ENCODE measurements at places on chromosomes 2 and 18. TPM values are rescaled to one million over a fixed set of nuclear protein-coding genes. Genes with fewer than 3 reads are reported as not detected.

DNA sequence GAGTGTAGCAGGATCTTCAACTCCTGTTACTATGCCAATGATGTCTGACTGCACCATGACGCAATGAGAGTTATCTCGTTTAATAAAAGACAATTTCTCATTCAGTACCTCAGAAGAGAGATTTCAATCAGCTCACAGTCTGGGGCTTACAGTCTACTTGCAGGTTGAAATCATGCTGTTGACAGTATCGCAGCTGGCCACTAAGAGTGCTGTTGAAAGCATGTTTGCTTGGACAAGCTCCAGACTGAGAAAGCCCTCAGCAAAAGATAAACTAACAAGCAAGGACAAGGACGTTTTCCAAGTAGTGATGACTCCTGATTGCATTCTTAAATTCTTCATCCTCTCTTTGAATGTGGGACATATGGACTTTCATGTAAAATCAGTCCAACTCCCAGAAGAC is 145.2 kb upstream of the SYT4 start:
- no peak overlapping the region for H3K27ac ChIP-seq
- no peaks in the 10 kb centered on the region for H3K36me3 ChIP-seq

CIB4 gene
- not detected for polyA plus RNA-seq

DNA sequence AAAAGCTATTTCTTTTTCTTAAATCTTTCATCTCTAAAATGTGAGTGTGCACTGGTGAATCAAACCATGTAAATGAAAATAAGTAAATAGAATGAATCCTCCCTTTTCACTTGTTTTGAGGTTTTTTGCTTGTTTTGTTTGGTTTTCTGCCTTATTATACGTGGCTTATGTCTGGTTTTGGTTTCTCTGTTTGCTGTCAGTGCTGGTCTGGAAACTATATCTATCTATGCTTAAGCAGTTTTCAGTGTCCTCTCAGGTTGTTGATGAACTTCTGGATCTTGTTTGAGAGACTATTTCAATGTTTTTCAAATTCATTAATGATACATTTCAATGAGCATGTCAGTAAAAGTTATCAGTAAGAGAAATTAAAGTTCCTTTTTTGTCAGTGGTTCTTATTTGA is 48.1 kb upstream of the TNFRSF11A start:
- no peak overlapping the region for H3K27ac ChIP-seq
- peaks cover 5% of the 10 kb centered on the region for H3K36me3 ChIP-seq
- H3K4me3 ChIP-seq = no peak overlapping the region
- no peak for DNase-seq
- peaks cover 7% of the 10 kb centered on the region for H3K4me1 ChIP-seq
- no peaks in the 10 kb centered on the region for H3K27me3 ChIP-seq

- no peaks in the 10 kb centered on the region for H3K27me3 ChIP-seq
- no peak overlapping the region for H3K4me3 ChIP-seq
- no peaks in the 10 kb centered on the region for H3K36me3 ChIP-seq
- H3K27ac ChIP-seq = no peak overlapping the region
Observed at GRCh38 chr2:177283906-177284305, 19.4 kb upstream of the NFE2L2 start.

GAL3ST2 gene
- polyA plus RNA-seq = not detected

ERLEC1 gene
- 41.6 TPM for polyA plus RNA-seq

DNA sequence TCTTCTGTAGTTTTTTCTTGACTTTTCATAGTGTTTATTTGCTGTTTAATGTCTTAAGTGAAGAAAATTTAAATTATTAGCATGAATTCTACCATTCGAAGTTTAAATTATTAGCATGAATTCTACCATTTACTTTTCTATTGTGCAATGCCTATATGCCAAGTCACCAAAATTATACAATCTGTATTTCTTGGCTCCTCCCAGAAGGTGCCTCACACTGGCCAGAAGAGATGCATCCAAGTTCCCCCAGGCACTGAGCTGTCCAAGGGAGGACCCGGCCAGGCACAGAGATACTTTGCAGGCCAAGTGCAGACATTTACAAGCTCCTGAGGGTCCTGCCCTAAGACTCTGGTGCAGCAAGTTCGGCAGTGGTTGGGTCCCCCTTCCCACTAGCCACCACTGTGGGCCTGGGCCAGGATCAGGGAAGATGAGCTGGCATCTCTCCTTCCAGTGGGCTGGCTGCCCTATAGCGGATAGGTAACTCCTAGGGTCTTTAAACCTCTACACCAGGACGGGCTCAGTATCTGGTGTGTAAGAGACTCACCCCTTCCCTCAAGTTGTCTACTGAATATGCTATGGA is 31.3 kb downstream of the TMEM247 start:
- no peak for DNase-seq
- H3K4me1 ChIP-seq = no peaks in the 10 kb centered on the region
- no peak overlapping the region for H3K4me3 ChIP-seq

DNA sequence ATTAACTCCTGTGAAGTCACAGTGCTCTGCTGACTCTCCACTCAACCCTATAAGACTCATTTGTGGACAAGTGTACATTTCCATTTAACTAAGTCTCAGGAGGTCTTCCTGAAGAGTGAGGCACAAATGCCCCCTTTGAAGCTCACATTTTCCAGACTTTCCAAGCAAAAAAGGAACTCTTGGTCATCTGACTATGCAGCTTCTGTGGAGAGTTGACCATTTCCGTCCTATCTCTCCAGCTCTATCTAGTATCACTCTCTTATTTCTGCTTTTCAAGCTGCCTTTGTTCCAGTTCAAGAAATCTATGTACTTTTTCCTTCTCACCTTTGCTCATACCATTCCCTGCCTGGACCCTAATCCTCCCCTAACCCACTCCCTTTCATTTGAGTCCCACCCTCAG is 77.0 kb downstream of the ANTXR1 start:
- no peaks in the 10 kb centered on the region for H3K27me3 ChIP-seq
- H3K27ac ChIP-seq = peak overlapping the region; percentile 32
- no peak for DNase-seq
- H3K4me3 ChIP-seq = no peak overlapping the region
- H3K4me1 ChIP-seq = peaks cover 19% of the 10 kb centered on the region
- peaks cover 25% of the 10 kb centered on the region for H3K36me3 ChIP-seq

EGR4 gene
- polyA plus RNA-seq = not detected

DNA sequence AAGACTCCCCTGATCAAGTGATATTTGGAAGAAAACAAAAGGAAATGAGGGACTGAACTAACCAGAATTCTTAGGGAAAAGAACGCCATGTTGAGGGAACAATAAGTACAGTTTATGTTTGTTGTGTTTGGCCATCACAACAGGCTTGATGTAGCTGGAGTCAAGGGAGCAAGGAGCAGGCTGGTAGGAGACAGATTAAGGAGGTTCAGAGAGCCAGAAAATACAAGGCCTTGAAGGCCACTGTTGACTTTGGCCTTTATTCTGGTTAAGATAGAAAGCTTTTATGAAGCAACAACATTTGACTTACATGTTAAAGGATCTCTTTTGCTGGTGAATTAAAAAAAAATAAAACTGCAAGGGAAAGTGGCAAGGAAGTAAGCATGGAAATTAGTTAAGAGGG is 754.1 kb upstream of the SLC8A1 start:
- H3K27me3 ChIP-seq = no peaks in the 10 kb centered on the region
- H3K4me1 ChIP-seq = no peaks in the 10 kb centered on the region
- no peak for DNase-seq
- H3K27ac ChIP-seq = no peak overlapping the region
- H3K4me3 ChIP-seq = no peak overlapping the region

DNA sequence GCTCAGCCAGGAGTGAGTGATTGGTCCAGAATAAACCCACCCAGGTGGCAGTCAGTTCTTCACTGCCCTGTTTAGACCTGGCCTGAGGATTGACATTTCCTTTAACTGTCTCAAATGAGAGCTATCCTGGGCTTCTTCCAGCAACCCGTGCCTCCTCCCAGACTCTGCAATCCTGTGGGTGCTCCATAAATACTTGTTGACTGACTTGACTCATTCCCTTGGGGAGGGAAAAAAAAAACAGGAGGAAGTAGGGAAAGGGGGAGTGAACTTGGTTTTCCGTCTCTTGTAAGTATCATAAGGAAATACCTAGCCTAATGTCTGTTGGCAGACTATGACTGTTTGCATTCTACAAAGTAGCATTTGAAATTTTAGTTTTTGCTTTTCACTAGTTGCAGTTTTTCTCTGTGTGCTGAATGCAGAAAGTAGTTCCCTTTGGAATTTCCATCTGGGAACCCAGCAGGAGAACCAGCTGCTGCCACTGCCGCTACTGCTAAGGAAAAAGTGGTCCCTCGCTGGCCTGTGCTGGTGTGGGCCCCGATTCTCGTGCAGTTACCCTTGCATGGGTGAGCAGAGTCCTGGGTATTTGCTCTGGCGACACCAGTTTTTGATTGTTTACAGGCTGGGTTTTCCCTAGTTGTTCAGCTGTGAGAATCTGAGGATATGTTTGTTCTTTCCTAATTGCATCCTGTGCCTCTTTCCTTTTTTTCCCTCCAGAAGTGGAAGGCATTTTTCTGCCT is 78.8 kb downstream of the TGOLN2 start:
- DNase-seq = peak; percentile 94
- H3K36me3 ChIP-seq = no peaks in the 10 kb centered on the region
- peaks cover 16% of the 10 kb centered on the region for H3K4me1 ChIP-seq

GRCh38 chr2:188399159-188399558 is 107.5 kb downstream of the GULP1 start:
- no peaks in the 10 kb centered on the region for H3K36me3 ChIP-seq
- H3K4me1 ChIP-seq = peaks cover 5% of the 10 kb centered on the region
- H3K4me3 ChIP-seq = no peak overlapping the region

- peak; percentile 94 for DNase-seq
- H3K27me3 ChIP-seq = no peaks in the 10 kb centered on the region
- peak overlapping the region; percentile 31 for H3K27ac ChIP-seq
- H3K4me3 ChIP-seq = no peak overlapping the region
Observed at GRCh38 chr2:160293391-160294091, 93.5 kb upstream of the ITGB6 start.

ALPP gene
- polyA plus RNA-seq = not detected

Measured in IMR-90 (cell line).